ENCODE measurements at places on chromosomes 7 and 10.

DNA sequence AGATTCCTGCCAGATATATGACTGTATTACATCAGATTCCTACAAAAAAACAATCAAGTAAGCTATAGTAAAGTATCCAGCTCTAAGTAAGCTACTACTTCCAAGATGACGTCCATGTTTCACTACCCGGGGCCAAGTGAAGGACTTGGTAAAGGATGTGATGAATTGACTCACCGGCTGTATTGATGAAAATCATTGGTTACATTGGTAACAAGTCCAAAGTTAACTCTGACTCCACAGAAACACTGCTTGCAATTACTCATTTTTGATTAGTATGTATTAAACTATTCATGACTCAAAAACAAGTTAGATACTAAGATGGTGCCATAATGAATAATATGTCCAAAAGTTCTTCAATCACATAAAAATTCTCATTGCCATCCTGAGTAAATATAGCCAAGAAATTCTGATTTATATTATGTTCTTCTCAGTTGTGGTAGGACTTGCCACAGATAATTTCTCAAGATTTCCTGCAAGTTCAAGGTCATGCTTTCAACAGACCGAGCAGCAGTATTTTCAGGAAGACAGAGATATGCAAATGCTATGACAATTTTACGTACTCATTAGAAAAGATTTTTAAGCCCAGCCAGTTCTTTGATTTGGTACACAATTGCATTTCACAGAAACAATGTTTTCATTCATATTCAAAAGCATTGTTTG is 12.6 kb upstream of the DNAJC1 start:
- no peak for DNase-seq

DNA sequence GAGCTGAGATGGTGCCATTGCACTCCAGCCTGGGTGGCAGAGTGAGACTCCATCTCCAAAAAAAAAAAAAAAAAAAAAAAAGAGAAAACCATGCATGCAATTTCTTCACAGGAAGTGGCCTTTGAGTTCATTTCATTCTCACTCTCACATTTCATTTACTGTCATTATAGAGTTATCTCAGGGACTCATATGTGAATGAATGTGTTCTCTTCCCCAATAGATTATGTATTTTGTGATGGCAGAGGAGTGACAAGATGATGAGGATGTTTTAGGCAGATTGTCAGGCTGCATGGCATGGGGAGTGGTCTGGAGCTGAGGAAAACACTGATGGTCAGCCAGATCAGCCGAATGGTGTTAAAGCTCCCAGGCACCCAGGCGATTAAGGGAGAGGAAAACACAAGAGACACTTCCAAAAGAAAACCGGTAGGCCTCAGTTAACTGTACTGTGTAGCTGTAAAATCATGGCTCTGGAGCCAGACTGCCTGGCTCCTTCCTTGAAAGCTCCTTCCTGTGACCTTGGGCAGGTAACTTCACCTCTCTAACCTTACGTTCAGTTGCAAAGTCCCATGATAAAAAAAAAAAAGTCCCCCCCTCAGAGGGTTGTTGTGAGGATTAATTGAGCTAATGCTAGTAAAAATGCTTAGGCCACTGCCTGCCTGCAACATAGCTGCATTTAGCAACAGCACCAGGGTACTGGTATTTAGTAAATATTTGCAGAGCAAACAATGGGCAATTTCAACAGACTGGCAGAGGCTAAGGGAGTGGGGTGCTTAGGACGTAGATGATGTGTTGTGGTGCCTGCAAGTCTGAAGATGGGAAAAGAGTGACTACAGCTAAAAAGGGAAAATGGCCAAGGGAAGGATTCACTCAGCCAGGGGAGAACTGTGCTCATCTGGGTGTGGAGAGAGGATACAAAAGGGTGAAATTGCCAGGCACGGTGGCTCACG is 6.9 kb downstream of the FRAT2 start:
- DNase-seq, result no peak

GRCh38 chr10:127434006-127434405 is 115.1 kb upstream of the NPS start:
- no peak for DNase-seq

DNA sequence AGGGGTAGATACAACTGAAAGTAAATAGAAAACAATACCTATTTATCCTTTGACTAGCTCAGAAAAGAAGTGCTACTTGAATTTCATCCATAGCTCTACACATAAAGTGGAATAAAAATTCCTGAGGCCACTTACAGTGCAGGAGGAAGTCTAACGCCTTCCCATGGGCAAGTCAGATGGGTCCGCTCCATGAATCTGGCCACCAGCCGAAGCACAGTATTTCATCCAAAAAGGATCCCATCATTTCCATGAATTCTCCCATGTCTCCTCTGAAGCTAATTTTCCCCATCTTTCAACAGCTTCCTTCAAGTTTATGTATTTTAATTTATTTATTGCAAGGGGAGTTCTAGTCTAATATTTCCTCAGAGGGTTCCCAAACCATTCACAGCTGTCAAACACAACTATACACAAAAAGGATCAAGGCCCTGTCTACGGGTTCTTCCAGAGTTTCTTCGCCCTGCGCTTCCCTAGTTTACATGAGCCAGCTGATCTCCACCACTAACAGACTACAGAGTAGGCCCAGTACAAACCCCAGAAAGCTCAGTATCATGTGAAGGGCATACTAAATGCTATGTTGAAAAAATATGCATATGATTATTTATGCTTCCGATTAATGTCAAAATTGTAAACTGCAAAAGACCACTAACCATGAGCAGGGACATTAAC is 184.7 kb downstream of the DOCK4 start:
- no peak for DNase-seq

- no peak for DNase-seq
Measured at GRCh38 chr10:103232131-103232673, 13.5 kb upstream of the RPEL1 start.

- no peak for DNase-seq
Measured at GRCh38 chr7:96532428-96532935, 177.2 kb downstream of the SEM1 start.

DNA sequence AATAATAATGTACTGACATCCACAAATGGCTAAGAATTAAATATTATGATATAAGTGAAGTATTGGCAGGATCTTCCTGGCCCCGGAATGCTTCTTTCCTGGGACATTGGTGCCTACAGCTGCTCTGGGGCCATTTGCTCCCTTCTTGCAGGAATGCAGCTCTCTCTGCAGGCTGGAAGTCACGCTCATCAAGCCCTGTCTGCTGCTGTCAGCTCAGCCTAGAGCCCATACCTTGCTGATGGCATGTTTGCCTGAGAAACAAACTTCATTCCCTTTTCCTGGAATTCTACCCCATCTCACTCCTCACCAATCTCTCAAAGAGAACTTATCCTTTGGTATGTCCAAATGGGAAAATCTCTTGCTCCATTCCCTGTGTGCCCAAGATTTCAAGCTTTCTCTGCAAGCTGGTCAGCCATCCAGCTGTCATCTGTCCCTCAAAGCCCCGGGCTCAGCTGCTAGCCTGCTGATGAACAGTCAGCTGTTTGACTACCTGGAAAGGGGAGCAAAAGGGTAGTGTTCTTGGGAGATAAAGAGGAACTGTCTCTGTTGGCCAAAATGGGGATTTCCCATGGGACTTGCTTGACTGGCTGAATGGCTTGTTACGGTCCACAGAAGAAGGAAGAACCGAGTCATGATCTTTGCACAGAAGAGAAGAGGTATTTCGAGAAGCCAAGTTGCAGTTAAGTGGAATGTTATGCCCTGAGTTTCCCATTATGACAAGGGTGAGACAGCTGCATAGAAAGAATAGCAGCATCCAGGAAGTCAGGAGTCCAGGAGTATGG is 12.0 kb upstream of the RASSF4 start:
- no peak for DNase-seq

All from AG10803 (cell line).